ENCODE measurements at places on chromosomes 7 and 10. TPM values are rescaled to one million over a fixed set of nuclear protein-coding genes. Genes with fewer than 3 reads are reported as not detected.
A peak's percentile ranks its signal among the peaks of the same experiment; 100 is the strongest.

DNA sequence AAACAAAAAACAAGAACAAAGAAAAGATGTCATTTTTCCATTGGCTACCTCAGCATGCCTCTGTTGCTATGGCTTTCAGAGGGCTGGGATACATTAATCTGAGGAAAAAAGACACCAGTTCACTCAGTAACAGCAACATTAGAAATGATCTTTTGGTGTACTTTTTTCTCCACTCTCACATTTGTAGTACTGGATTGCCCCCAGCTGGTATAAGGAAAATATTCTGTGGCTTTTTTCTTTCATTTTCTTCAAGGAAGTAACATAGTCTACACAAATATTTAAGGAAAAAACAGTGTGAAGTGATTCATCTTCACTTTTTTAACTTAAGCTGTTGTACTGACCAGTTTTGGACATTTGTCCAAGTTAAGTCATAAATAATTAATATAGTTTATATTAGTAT is 482.3 kb downstream of the SORCS1 start:
- no peak for DNase-seq

Gene CAMK1D
- total RNA-seq = 11.9 TPM

Gene PRF1
- 44.7 TPM for total RNA-seq

DNA sequence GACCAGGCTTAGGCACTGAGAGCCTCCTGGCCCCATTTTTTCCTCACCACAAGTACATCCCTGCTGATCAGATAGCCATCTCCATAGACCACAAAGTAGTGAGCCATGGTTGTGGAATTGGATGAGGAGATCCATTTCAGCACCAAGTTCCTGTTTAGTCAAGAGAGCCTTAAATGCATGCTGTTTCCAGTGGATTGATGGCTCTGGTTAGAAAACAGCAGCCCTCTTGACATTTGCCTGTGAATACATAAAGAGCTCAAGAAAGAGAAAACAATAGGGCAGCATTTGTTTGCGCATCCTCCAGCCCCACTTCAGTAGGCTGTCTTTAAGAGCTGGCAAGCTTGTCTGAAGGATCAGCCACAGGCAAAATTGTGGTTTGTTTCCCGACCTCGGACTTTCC is 251.2 kb downstream of the POU6F2 start:
- no peak for DNase-seq

- DNase-seq = no peak
Measured at GRCh38 chr10:12579954-12580858, 230.9 kb downstream of the CAMK1D start.

Gene NPY
- total RNA-seq = not detected

Gene ACTA2
- 5.0 TPM for total RNA-seq

Gene CXCL12
- total RNA-seq = not detected

Gene ARHGEF35
- total RNA-seq = 6.7 TPM

GRCh38 chr7:106125417-106125816 is 13.3 kb upstream of the SYPL1 start:
- no peak for DNase-seq

DNA sequence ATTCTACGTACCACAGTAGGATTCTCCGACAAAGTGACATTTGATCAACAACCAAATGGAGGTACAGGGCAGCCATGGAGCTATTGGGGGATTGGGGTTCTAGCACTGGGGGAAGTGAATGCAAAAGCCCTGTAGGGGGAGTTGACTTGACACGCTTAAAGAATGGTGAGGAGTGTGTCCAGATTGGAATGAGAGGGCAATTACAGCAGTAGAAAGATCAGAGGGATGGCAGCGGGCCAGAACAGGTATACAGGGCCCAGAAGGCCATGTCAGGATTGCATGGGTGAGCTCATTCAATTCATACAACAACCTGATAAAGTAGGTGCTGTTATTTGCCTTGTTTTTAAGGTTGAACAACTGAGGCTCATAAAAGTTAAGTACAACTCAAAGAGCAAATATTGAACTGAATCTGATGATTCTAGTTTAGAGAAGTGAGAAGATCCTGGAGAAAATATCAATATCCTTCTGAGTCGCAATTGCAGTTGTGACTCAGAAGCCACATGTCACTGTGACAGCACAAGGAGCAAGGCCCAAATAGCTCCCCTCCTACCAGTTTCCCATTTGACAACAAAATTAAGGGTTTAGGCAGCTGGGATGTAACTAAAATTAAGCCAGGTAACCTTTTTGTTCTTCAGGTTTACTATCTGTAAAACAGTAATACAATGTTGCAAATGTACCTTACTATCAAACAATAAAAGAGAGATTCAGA is 28.0 kb upstream of the CTTNBP2 start:
- DNase-seq = no peak

- DNase-seq = no peak
Measured at GRCh38 chr7:135793841-135794240, 45.2 kb upstream of the FAM180A start.

DNA sequence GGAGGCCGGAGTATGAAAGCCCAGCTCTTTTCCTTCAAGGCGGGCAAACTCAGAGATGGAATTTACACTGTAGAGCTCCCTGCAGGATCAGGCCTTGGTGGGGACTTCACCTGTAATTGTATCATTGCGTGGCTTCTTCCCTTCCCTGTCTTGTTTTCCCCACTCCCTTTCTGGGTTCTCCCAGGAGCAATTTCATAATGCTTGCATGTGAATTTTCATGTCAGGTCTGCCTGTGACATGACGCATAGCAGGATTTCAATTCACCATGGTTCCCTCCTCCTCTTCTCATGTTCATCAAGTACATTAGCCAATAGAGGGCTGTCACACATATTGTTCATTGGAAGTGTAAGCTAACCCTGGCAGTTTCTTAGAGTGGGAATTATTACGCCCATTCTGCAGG is 197.7 kb downstream of the RPS24 start:
- DNase-seq = no peak

DNA sequence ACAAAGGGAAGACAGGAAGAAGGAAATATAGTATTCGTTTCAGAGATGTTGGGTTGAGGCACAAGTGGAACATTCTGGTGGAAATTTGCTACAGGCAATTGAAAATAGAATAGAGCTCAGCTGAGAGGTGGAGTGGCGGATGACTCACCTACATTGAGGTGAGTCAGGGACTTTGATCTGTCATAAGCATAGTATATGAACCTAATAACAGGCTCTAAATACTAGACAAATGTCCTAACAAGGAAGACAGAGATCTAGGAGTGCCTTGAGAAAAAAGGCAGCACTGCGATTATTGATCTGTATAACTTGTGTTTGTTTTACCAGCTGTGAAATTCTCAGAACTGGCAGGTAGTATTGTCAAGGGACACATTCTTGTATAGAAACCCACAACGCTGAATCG is 907 bp upstream of the IFRD1 start:
- peak; percentile 61 for DNase-seq

- DNase-seq = no peak
Measured at GRCh38 chr10:48691812-48692528, 7.3 kb downstream of the WDFY4 start.

Gene MUC3A
- total RNA-seq = not detected

Gene USP54
- total RNA-seq = 8.1 TPM

- DNase-seq = no peak
Measured at GRCh38 chr7:55083206-55083605, 64.4 kb downstream of the EGFR start.

Gene DGKB
- not detected for total RNA-seq

DNA sequence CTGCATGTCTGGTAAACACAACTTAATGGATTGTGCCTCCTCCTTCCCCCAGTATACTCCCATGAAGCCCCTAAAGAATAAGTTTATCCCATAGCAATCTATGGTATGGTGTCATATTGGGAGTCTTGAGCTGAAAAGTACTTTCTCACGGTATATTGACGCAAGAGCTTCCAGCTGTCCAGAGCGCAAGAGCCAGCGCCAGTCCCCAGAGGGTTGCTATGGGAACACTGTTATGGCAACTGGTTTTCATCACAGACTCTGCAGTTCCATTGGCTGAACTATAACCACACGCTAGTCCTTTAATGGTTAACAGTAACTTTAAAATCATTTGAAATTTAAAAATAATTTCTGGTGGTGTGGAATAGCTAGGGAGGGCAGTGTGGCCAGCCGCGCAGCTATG is 46.9 kb downstream of the PRPF18 start:
- DNase-seq = no peak

DNA sequence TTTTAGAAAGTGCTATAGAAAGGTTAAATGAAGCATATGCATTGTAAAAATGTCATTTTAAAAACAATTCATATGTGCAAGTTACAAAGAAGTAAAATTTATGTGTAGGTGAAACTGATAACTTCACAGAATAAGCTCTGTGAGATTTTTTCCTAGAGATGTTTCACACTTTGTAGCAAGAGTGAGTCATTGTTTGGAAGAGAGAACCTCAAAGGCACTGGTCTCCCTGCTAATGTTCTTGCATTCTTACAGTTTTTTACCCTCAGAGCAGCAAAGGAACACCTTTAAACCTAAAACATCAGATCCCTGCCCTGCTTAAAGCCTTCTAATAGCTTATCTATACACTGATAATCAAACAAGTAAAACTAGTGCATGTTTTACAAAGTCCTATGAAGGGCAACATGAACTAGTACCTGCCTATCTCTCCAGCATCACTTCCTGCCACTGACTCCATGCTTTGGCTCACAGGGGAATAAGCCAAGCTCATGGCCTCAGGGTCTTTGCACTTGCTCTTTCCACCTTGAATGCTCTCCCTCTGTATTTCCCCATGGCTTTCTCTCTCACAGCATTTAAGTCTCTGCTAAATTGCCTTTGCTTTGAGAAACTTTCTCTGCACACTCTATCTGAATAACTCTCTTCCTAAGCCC is 997.0 kb downstream of the GATA3 start:
- DNase-seq = no peak

GRCh38 chr7:107469929-107470328 is at the start of gene GPR22:
Gene GPR22, plus strand, starts transcription at chr7:107470057. Its CDS starts 4,004 bp downstream, at chr7:107474061.
- no peak for DNase-seq

Gene SEC31B
- total RNA-seq = 17.5 TPM

GRCh38 chr7:34445653-34446052 is 212.4 kb upstream of the NPSR1 start:
- DNase-seq = no peak

DNA sequence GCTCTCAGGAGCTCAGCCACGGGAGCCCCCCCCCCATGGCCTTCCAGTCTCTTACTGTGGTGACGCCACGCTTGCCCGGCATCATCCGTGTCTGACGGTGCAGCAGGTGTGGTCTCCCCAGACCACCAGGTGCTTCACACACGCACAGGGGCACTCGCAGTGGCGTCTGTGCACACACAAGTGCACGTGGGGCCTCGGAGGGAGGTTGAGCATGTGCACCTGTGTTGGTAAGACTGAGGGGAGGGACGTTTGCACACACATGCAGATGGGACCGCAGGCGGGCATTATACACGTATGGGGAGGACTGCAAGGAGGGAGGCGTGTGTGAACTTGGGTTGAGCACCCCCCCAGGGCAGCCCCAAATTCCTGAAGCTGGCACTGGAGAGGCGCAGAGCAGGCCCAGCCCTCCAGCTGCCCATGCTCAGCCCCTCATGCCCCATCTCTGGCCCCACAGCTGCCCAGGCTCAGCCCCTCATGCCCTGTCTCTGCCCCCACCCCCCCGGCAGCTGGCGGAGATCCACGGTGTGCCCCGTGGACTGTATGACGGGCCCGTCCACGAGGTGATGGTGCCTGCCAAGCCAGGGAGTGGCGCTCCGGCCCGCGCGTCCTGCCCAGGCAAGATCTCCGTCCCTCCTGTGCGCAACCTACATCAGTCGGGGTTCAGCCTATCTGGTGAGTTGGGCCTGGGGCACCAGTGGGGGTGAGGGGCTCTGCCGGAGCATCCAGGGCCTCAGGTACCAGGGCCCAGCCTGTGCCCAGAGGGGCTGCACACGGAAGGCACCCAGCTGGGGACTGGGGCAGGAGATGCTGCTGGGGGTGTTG is 16.7 kb downstream of the DPYSL4 start:
- no peak for DNase-seq

DNA sequence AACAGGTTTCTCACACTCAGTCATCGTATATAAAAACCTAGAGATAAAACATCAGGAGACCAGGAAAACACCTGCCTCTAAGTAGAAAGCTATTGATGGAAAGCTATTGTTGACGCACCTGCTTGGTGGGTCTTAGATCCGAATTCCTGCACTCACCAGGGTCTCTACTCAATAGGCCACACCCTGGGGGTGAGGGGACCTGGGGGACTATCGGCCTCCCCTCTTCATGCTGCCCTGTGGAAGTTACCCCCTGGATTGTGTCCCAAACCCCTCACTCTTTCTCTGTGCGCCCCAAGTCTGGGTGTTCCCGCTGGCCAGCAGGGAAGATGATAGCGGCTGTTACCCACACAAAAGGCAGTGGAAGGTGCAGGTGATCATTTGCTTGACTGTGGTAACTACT is 313.0 kb downstream of the WDR37 start:
- no peak for DNase-seq

- DNase-seq = no peak
Measured at GRCh38 chr7:2523461-2523936, 3.9 kb downstream of the LFNG start.

- no peak for DNase-seq
Measured at GRCh38 chr10:18450298-18450697, 201.1 kb downstream of the NSUN6 start.

Gene OR2A12
- not detected for total RNA-seq

Gene STAM
- total RNA-seq = 21.6 TPM

Gene AS3MT
- not detected for total RNA-seq

DNA sequence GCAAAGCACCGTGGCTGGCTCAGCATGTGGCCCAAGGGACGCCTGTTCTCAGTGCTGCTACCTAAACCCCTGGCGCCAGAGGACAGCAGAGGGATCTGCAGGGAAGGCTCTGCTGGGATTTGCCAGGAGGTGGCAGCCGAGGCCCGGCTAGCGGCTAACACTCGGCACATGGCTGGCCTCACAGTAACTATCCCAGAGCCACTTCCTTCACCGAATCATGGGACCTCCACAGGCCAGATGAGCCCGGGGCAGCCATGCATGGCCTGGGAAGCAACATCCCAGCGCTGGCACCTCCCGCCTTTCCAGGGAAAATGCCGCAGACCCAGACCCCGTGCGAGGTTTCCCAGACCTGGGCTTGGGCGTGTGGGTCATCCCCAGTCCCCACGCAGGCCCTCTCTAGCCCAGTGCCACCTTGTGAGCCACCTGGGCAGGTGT is 36.4 kb downstream of the DPYSL4 start:
- DNase-seq = peak; percentile 77

DNA sequence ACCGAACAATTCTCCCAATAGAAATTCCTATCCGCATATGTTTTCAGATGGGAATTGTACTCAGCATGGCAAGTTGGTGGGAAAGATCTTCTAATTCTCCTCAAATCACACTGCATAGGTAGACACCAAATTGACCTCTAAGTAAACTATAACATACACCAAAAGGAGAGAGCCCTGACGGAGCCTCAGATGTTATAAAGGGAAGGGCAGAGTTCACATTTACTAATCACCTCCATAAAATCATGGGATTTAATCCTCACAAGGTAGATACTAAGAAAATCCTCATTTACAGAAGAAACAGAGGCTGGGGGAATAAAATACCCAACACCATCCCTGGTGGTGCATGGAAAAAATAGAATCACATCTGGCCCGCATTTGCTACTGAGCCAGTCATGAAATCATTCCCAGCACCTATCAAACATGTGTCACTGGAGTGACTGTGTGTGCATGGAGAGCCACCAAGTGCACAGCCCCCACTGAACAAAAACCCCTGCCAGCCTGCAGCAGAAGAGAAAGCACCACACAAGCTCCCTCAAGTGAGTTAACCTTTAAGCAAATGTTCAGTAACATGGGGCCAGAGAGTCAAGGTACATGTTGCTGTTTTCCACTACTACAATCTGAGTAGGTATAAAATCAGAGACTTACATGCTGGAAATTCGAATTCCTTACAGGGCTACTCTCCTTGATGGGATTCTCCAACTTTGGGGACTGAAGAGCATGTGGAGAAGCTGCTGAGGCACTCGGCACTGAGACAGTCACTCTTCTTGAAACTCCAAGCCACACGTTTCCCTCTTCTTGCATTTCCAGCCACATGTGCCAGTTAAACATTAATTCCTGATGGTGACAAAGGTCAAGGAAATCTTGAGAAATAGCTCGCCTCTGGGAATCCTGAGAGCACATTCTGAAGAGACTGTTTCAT is at the start of gene DDC:
TSS of gene DDC (minus strand) at position 766 of the 919 bp plus-strand sequence. CDS start 21,320 bp downstream, outside the sequence.
- DNase-seq = no peak
